ENCODE measurements at places on chromosomes 16 and 17. TPM values are rescaled to one million over a fixed set of nuclear protein-coding genes. Genes with fewer than 3 reads are reported as not detected.

The RDM1 gene
- total RNA-seq: not detected

The PLLP gene
- 4.2 TPM for total RNA-seq

The PIPOX gene
- 1.2 TPM for total RNA-seq

The SCN4A gene
- 0.13 TPM for total RNA-seq

The C16orf86 gene
- 3.2 TPM for total RNA-seq

The USH1G gene
- total RNA-seq: not detected

The RPRML gene
- not detected for total RNA-seq

The KRTAP1-1 gene
- total RNA-seq: not detected

The PRAC1 gene
- total RNA-seq: not detected

The ZNF207 gene
- total RNA-seq: 67.8 TPM

The ABCA3 gene
- total RNA-seq: 30.3 TPM

The CEP131 gene
- 8.1 TPM for total RNA-seq

The KDM6B gene
- total RNA-seq: 3.5 TPM

The P3H4 gene
- 36.5 TPM for total RNA-seq

The TCAP gene
- total RNA-seq: 0.51 TPM

The ARHGDIG gene
- total RNA-seq: 0.13 TPM

The TUBB3 gene
- 137 TPM for total RNA-seq

The ZNF423 gene
- 3.9 TPM for total RNA-seq

The NR1D1 gene
- 0.77 TPM for total RNA-seq

The TMED6 gene
- total RNA-seq: not detected

The ERI2 gene
- 7.8 TPM for total RNA-seq

The NEK8 gene
- 2.1 TPM for total RNA-seq

The ALOX12B gene
- not detected for total RNA-seq

The CDH8 gene
- total RNA-seq: not detected

The KRT33B gene
- total RNA-seq: not detected

The MT1G gene
- total RNA-seq: not detected

The IL17C gene
- total RNA-seq: not detected

The PDIA2 gene
- total RNA-seq: not detected

The KRTAP3-2 gene
- total RNA-seq: not detected

The EZH1 gene
- 11.3 TPM for total RNA-seq

The TEKT1 gene
- not detected for total RNA-seq

The RNF157 gene
- total RNA-seq: 0.26 TPM

The RAB40B gene
- total RNA-seq: 7.3 TPM

The ABCA8 gene
- under 0.01 TPM for total RNA-seq

The FOXC2 gene
- total RNA-seq: 5.1 TPM

The EPX gene
- not detected for total RNA-seq

The CDRT15 gene
- total RNA-seq: not detected

The ADAMTS18 gene
- 7.4 TPM for total RNA-seq

The PIGW gene
- 10.1 TPM for total RNA-seq

The NPIPB6 gene
- not detected for total RNA-seq

The HOXB5 gene
- 0.13 TPM for total RNA-seq
